ENCODE measurements at places on chromosomes 16 and 17. TPM values are rescaled to one million over a fixed set of nuclear protein-coding genes. Genes with fewer than 3 reads are reported as not detected.
A peak's percentile ranks its signal among the peaks of the same experiment; 100 is the strongest.

The CCL13 gene
- total RNA-seq, result not detected

The RAB26 gene
- 0.77 TPM for total RNA-seq

The SLFN5 gene
- total RNA-seq, result 35.9 TPM

The TEKT1 gene
- not detected for total RNA-seq

The EVPLL gene
- total RNA-seq, result not detected

The GPRC5B gene
- 39.3 TPM for total RNA-seq

The TBC1D3E gene
- not detected for total RNA-seq

The ABCC3 gene
- total RNA-seq, result 0.13 TPM

The NPIPA3 gene
- 0.25 TPM for total RNA-seq

The SPIRE2 gene
- 2.4 TPM for total RNA-seq

The LRRC36 gene
- 0.13 TPM for total RNA-seq

The ZNF469 gene
- 0.39 TPM for total RNA-seq

The ASB16 gene
- not detected for total RNA-seq

DNA sequence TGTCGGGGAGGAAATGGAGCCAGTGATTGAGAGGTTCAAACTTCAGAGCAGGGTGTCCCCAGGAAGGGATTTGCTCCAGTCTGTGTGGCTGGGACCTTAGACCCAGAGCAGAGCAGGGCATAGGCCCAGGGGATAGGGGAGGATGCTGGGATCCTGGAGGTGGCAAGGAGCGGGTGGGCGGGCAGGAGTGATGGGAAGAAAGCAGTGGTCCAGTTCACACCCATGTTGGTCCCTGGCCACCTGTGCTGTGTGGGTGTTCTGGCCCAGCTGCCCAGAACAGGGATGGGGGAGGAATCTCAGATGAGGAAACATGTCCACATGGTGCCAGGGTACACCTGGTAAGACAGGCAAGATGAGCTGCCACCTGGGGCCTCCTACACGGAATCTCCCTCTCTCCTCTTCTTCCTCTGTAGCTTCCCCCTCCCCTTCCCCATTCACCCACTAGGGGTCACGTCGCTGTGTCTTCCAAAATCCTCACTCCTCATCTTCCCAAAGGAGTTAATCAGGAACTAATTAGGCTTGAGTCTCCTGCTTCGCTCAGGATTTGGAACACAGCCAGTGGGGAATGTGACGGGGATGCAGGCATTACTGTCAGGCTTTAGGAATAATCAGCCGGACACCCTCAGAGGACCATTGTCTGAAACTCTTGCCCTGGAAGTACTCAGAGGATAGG lies 2.3 kb downstream of the BEAN1 start:
- DNase-seq, result no peak

- DNase-seq, result no peak
Observed at GRCh38 chr17:67569015-67569451, 148.7 kb upstream of the NOL11 start.

DNA sequence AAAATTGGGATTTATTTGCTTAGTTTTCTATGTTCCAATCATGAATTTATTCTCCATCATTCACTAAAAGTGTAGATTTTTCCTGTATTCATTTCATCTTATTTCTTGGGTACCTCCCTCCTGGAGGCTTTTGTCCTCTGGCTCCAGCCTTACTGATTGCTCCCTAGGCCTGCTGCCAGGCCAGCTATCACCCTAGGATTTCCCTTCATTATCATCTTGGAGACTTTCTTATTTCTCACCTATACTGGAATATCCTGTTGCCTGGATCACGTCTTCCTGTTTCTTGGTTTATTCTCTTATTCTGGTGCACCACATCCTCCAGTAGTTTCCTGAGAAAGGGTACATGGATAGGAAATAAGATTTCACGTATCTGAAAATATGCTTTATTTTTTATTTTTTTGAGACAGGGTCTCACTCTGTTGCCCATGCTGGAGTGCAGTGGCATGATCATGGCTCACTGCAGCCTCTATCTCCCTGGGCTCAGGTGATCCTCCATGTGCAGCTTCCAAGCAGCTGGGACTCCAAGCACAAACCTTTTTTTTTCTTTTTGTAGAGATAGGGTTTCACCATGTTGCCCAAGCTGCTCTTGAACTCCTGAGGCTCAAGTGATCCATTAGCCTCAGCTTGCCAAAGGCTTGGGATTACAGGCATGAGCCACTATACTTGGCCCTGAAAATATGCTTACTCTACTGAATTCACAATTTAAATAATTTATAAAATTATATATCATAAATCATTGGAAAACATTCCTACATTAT lies 13.3 kb upstream of the KPNB1 start:
- peak; percentile 31 for DNase-seq

- no peak for DNase-seq
Observed at GRCh38 chr17:21001111-21001812, 41.5 kb downstream of the USP22 start.

GRCh38 chr16:6209355-6209930 lies 1111.8 kb upstream of the EEF2KMT start:
- DNase-seq, result no peak

DNA sequence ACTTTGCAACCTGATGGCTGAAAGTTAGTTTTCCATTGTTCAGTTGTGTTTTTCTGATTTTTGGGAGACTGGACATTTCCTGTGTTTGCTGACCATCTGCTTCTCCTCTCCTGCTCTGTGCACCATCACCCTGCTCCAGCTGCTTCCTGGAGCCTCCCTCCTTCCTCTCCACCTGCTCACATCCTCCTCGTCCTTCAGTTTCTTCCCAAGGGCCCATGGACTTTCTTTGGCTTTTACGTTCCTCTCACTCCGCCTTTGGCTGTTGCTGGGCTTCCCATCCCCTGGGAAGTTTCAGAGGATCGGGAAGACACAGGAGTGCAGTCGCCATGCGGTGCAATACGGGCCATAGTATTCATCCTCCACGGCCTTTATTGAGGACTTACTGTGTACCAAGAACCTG lies 61.6 kb downstream of the TNFRSF13B start:
- peak; percentile 45 for DNase-seq

GRCh38 chr17:17077861-17078732 lies 35.8 kb downstream of the MPRIP start:
- DNase-seq, result no peak

GRCh38 chr16:3008690-3009037 lies 4.1 kb upstream of the CLDN9 start:
- no peak for DNase-seq

GRCh38 chr16:52548261-52549010 lies 1.5 kb upstream of the TOX3 start:
- no peak for DNase-seq

DNA sequence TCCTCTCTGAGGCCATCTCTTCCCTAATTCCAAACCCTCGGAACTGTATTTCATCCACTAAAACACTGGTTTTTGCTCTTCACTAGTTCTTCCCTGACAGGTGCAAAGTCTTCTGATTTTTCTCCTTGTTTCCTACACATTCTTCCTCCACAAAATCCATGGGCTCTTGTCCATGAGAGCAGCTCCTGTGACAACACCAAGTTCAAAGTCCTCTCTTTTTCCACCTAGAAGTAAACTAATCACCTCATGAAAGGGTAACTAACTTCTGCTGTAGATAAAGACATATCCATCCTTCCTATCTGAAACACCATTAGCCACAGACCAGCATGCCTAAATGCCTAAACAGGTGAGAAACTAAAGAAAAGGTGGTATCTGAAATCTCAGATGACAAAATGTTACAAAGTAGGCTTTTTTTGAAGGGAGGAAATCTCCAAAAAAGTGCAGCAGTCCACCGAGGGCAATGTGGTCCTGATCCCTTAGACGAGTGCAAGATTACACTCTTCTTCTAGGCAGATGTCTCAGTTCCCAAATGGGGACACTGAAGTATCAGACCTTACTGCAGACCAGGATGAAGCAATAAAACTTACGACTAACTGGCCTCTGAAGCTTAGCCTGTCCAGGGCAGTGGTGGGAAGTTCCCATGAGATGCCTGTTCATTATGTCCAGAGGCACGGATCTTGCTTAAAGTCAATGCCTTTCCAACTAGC lies 2.8 kb downstream of the PIP4K2B start:
- DNase-seq, result no peak

GRCh38 chr17:42122371-42123303 lies at the start of gene HSPB9:
Gene HSPB9 (plus strand): TSS chr17:42122804. CDS start chr17:42122851, 47 bp downstream.
- DNase-seq, result no peak

- no peak for DNase-seq
Observed at GRCh38 chr17:9671559-9671958, 26.2 kb downstream of the USP43 start.

GRCh38 chr17:3959295-3959899 lies 4.8 kb downstream of the ATP2A3 start:
- peak; percentile 78 for DNase-seq

DNA sequence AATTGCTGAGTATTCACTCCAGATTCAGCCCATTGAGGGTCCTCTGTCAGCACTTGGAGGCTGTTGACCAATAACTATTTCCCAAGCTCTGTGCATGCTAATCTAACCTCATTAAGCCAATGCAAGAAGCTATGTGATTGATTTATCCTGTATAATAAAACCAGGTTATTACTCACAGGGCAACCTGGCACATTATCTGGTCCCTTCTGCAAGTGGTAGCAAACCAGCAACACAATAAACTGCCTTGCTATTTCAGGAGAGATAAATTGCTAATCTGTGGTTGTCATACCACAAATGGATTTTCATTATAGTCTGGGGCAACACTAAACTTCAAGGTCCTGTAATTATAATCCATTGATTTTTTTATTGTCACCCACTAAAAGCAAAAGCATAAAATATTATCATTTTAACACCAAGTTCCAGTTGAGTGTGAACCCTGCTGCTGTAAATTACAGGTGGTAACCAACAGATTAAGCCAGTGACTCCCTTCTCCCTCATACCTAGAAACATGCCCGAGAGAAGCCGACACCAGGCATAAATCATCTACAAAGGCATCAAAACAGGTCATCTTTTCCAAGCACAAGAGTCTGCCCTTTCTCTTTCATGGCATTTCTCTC lies 51.1 kb upstream of the SOX9 start:
- no peak for DNase-seq

GRCh38 chr17:43992641-43993040 lies 11.8 kb upstream of the NAGS start:
- DNase-seq, result no peak

- peak; percentile 55 for DNase-seq
Observed at GRCh38 chr16:11396241-11397048, 51.2 kb downstream of the RMI2 start.

GRCh38 chr17:13337151-13337550 lies 264.6 kb downstream of the HS3ST3A1 start:
- no peak for DNase-seq

DNA sequence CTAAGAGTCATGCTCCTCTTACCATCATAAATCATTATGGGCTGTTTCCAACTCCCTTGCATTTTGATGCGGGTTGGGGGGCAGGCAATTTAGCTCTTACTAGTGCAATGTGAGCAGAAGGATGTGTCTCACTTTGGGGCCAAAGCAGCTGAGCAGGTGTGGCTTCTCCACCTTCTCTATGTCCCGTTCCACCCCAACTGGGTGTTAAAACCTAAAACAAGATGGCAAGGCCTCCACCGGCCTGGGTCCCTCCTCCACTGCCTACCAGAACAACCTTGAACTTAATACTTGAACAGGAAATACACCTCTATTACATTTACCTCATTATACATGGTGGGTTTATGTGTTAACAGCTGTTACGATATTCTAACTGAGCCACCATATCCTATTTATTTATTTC lies 52.8 kb downstream of the TOX3 start:
- DNase-seq, result no peak

GRCh38 chr17:7406235-7406825 lies 1.3 kb upstream of the NLGN2 start:
- no peak for DNase-seq

DNA sequence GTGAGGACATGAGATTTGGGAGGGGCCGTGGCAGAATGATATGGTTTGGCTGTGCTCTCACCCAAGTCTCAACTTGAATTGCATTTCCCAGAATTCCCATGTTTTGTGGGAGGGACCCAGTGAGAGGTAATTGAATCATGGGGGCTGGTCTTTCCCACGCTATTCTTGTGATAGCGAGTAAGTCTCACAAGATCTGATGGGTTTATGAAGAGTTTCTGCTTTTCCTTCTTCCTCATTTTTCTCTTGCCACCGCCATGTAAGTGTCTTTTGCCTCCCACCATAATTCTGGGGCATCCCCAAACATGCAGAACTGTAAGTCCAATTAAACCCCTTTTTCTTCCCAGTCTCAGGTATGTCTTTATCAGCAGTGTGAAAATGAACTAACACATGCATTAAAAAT lies 40.6 kb downstream of the CCT6B start:
- DNase-seq, result no peak

DNA sequence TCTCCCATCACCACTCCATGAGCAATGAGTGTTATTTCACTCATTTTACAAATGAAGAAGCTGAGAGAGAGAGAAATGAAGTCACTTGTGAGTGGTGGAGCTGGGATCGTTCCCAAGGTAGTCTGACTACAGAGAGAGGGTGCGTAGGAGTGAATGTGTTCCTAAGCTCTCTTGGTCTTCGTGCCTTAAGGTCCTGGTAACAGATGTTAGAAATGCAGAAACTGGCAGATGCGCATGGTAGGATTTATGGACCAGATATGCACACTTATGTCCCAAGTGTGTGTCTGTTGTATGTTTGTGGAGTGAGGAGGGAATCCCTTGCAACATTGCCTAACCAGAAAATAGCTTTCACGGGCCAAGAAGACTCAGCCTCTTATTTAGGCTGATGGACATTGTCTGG lies 93.2 kb upstream of the ZNF469 start:
- DNase-seq, result no peak

GRCh38 chr16:67147437-67148140 lies 3.2 kb downstream of the B3GNT9 start:
- no peak for DNase-seq

- no peak for DNase-seq
Observed at GRCh38 chr17:57481910-57482391, 225.6 kb downstream of the MSI2 start.

DNA sequence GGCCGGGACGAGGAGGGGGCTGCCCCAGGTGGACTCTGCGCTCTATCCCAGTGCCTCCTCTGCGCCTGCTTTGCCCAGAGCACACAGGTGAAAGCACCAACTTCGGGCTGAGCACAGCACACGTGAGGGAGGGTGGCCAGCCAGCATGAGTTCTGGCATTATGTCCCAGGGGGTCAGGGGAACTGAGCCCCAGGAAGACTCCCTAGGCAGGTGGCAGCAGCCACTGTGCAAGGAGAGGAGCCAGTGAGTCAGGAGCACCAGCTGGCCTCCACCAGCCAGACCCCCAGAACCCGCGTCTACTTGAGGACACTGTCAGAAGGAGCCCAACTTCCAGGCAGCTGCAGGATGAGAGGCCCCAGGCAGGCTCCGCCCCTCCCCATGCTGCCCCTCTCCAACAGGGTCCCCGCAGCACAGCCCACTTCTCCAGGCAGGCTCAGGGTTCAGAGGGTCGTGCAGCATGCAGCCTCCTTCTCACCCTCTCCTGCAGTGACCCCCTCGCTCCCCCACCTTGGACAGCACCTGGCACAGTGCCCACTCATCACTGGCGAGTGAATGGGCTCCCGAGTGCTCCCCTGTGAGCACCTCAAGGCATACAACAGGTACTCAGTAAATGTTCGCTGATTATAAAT lies 44.2 kb upstream of the RASD1 start:
- DNase-seq, result no peak

DNA sequence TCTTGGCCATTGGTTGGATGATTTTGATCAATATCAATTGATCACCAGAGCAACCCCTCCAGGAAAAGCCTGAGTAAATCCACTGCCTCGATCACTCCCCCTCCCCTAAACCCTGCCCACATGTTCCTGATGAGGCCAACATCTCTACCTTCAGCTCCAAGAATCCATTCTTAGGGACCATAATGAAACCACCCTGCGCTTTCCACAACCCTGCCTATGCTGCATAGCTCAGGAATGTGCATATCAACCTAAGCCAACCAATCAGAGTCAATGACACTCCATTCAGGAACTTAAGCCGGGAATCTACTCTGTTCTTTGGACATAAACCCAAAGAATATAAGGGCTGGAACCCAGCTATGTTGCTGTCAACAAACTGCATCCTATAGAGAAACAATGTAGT lies 86.3 kb downstream of the MYH11 start:
- peak; percentile 38 for DNase-seq

GRCh38 chr16:54477714-54478113 lies 191.1 kb upstream of the IRX3 start:
- no peak for DNase-seq
